ENCODE measurements at places on chromosomes 6 and 20. TPM values are rescaled to one million over a fixed set of nuclear protein-coding genes. Genes with fewer than 3 reads are reported as not detected.

DNA sequence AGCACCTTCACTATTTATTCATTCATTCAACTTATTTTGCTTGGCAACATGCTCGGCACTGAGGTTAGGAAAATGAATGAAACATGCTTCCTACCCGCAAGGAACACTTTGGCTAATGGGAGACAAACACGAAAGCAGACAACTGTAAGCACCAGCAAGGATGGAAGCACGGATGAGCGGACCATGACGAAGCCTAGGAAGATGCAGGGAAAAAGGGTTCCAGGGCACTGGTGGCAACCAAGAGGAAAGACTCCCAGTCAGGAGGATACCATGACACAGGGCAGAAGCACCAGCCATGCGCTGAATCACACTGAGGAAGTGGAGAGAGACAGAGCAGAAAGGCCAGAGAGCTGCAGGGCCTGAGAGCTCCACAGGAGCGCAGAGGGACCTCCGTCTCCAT lies 9.8 kb downstream of the PDE10A start:
- ATAC-seq = no peak

DNA sequence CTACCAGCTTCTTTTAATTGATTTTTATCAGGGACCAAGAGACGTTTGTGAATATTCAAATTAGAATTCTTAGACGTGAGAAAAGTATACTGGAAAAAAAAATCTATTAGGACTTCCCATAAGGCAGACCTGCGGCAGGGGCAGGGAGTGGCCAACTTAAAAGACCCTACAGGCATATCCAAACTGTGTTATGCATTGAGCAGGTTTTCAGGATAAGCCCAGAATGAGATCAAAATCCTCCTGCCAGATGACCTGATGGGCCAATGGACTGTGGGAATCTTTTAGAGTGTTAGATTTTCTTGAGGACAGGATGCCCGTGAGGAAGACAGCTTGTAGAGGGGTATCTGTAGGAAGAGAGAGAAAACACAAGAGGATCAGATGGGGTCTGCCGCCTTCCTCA lies 391.5 kb downstream of the CD83 start:
- ATAC-seq = no peak

DNA sequence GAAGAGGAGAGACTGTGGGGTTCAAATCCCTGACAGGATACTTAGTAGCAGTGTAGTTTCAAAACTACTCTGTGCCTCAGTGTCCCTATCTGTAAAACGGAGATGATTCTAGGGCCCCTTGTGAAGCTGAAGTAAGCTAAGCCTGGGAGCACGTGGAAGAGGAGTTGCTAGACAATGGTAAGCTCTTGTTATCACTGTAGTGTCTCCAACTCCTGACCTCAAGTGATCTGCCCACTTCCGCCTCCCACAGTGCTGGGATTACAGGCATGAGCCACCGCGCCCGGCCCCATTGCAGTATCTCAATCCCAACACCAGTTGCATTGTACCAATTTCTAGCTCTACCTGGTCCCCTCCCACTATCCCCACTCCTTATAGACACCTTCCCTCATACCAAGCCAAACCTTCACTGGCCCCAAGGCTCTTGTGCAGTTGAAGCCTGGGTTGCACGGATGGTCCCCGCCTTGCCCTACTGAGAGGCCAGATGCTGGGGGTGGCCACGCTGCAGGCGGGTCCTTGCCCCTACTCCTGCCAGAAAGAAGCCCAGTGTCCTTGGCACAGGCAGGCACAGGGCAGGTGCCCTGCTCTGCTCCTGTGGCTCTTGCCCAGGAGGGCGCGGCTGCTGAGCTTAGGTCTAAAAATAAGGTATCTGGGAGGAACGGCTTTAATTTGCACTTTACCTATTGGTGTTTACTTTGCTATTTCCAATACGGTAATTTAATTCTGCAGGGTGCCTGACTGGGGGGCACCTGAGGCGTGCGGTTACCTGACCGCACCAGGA lies 118.1 kb downstream of the VEGFA start:
- no peak for ATAC-seq

DNA sequence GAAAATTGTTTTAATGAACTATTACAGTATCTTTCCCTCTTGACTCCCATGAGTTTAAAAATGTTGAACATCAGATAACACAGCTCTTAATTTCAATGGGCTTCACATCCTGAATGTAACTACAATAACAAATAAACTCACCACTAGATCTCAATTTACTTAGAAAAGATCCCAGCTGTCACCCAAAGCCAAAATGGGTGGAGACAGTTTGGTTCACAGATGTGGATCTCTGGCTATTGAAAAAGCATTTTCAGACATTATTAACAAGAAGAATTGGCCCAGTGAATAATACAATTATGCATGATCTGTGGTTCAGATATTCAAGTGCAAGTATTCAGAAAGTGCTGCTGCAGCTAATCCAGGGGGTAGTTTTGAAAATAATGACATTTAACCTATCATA lies 184.7 kb upstream of the RALGAPA2 start:
- ATAC-seq = no peak

- ATAC-seq = no peak
These were observed 84.2 kb upstream of the BHLHE23 start for GRCh38 chr20:63090682-63091571.

DNA sequence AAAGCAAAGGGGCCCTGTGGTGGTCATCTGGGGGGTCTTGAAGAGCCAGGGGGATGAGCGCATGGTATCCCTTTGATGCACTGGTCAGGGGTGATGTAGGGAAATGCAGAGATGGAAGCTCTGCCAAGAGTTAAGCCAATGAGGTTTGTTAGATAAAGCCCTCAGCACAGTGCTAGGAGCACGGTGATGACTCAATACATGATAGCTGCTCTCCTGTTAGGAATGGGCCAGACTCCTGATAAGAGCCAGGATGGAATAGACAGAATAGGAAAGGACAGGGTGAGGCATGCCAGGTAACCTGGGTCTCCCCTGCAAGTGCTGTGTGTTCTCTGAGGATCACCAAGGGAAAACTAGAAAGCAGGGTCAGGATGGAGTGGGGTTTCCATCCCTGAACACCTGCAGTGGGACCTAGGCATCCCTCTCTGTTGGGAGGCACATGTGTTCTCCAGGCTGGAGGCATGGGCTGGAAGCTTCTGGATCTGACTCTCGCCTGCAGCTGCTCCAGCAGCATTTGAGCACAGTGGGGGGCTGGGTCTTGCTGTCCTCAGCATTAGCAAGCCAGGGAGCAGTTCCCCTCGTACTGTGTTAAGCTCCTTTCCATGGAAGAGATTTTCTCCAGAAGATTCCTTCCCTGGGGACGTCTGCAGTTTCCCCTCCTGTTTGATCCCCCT lies 71.8 kb upstream of the TIAM2 start:
- ATAC-seq = no peak

DNA sequence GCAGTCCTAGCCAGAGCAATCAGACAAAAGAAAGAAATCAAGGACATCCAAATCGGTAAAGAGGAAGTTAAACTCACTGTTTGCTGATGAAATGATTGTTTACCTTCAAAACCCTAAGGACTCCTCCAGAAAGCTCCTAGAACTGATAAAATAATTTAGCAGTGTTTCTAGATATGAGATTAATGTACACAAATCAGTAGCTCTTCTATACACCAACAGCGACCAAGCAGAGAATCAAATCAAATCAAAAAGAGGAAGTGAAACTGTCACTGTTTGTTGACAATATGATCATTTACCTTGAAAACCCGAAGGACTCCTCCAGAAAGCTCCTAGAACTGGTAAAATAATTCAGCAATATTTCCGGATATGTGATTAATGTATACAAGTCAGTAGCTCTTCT lies 21.7 kb downstream of the SERPINB9 start:
- no peak for ATAC-seq

- no peak for ATAC-seq
These were observed 22.9 kb downstream of the SAYSD1 start for GRCh38 chr6:39092124-39092523.

- no peak for ATAC-seq
These were observed 27.2 kb downstream of the IL22RA2 start for GRCh38 chr6:137146206-137146605.

- ATAC-seq = no peak
These were observed 26.8 kb downstream of the ZNF451 start for GRCh38 chr6:57116776-57117175.

GRCh38 chr6:160188773-160189172 lies 67.2 kb downstream of the SLC22A1 start:
- ATAC-seq = no peak

DNA sequence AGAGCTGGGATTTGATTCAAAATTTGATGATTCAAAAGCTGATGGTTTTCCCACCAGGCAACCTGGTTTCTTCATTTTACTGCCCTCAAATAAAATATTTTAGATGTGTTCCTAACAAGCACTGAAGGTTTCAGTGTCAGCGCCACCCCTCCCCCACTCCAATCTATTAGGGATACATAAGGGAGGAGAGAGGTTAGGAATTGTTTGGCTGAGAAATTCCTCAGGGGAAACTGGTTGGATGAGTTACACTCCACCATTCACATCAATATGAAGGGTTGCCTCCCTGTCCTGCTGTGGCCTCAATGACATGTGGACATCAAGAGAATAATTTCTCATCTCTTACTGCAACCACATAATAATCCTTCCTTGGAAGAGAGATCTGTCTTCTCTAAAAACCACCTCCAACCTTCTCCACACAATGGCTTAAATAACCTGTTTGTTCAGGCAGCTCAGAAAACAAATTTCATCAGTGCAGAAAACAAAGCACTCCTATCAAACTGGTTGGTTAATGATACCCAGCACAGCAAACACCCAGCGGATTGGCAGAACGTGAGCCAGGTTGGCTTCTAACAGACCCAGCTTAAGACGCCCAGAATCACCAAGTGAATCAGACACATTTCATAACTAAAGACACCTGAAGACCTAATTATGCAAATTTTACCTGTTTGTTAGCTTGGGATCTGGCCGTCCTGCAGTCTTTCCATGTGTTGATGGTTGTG lies 136.0 kb upstream of the SGK1 start:
- ATAC-seq = peak; percentile 96

GRCh38 chr6:64580346-64580745 lies 944.7 kb downstream of the PHF3 start:
- no peak for ATAC-seq

- no peak for ATAC-seq
These were observed 18.6 kb downstream of the AIG1 start for GRCh38 chr6:143079325-143079640.

GRCh38 chr6:142592876-142593275 lies 291.1 kb downstream of the ADGRG6 start:
- ATAC-seq = no peak

- ATAC-seq = no peak
These were observed 1.7 kb upstream of the TMEM74B start for GRCh38 chr20:1186367-1186991.

- ATAC-seq = no peak
These were observed 499.8 kb upstream of the PTCHD4 start for GRCh38 chr6:48610846-48611245.

- peak; percentile 97 for ATAC-seq
These were observed 9.5 kb upstream of the PAQR8 start for GRCh38 chr6:52352239-52353018.

GRCh38 chr20:2879146-2879545 lies 5.9 kb downstream of the PTPRA start:
- ATAC-seq = peak; percentile 89

CNR1 gene
- 0.72 TPM for total RNA-seq

SYNDIG1 gene
- 0.08 TPM for total RNA-seq

BIRC7 gene
- not detected for total RNA-seq

F13A1 gene
- total RNA-seq = 2.8 TPM

SLC17A3 gene
- not detected for total RNA-seq

NKX2-2 gene
- total RNA-seq = not detected

SIRPD gene
- total RNA-seq = not detected

C20orf202 gene
- 0.24 TPM for total RNA-seq

SLC12A5 gene
- total RNA-seq = not detected

ADGRF5 gene
- total RNA-seq = 2.5 TPM
